ENCODE measurements at places on chromosomes 4 and X.

GRCh38 chr4:53653484-53654053, 62.3 kb upstream of the LNX1 start:
- no peak for DNase-seq

DNA sequence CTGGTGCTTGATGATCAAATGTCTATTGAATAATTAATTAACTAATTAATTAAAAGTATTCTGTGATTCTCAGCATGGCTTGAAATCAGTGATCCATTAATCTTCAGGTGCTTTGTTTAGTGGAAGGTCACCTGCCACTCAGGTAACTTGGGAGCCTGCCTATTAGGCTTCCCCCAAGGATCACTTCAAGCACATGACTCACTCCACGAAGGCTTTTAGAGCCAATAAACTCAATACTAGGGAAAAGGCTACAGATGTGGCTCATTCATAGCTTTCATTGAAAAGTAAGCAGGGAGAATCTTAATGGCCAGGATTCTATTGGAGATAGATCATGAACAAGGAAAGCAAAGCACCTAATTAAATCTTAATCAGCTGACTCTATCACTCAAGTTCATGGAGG, 21.3 kb downstream of the AREG start:
- DNase-seq, result no peak

DNA sequence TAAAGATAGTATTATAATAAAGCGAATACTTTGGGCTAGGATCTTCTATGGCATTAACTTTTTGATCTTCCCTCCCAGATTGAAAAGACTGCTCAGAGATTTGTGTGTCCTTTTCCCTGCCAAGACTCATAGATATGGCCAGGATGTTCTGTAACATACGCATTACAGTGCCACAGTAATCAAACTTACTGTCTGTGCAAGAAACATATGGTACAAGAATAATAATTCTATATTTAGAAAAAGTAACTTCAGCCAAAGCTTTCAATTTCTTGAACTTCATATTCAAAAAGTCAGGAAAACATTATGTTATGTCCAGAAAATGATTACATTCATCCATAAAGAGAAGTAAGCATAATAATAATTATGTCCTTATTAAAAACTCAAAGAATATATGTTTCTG, 100.9 kb upstream of the GUCY1A1 start:
- DNase-seq, result no peak

DNA sequence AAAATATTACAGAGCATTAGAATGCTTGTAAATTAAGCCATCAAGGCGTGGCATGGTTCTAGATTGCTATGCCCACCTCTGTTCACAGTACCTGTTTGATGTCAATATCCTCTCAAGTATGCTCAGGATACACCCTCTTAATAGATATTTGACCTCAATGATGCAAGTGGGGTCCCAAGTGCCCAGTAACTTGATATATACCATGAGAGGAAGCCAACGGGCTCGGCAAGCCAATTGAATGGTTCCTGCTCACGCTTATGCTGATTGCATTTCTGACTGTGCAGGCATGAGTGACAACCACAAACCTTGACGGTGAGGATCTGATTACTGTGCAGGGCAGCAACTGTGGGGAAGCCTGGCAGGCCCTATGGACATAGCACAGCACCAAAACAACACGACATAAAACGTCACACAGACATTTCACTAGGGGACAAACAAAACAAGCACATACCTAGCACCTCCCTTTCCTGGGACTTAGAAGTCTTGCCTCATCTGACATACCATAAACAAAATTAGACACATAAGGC, 179.1 kb upstream of the ETNPPL start:
- no peak for DNase-seq

DNA sequence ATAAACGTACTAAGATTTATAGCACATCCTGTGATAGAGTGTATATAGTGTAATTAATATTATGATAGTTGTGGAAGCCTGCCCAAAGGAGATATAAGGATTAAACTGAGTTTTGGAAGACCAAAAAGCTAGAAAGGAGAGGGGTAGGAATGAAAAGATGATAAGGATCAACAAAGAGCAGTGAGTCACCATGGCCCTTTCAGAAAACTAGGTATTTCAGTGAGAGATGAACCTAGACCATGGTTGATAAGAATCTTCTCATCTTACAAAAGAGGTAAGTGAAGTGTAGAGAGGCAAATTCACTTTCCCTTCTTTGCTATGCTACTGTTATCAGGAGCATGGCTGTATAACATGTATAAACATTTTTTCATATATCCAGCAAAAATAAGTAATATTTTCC, 133.8 kb upstream of the PLAC1 start:
- DNase-seq, result no peak

DNA sequence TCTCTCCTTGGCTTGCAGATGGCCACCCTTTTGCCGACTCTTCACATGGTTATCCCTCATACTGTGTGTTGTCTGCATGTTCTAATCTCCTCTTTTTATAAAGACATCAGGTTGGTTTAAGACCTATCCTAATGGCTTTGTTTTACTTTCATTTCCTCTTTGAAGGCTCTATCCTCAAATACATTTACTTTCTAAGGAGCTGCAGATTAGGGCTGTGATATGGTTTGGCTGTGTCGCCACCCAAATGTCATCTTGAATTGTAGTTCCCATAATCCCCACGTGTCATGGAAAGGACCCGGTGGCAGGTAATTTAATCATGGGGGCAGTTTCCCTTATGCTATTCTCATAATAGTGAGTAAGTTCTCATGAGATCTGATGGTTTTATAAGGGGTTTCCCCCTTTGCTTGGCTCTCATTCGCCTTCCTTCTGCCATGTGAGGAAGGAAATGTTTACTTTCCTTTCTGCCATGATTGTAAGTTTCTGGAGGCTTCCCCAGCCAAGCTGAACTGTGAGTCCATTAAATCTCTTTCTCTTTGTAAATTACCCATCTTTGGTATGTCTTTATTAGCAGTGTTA, 204.5 kb downstream of the RELL1 start:
- DNase-seq, result no peak

GRCh38 chr4:168923526-168924194, 86.4 kb downstream of the CBR4 start:
- peak; percentile 61 for DNase-seq

DNA sequence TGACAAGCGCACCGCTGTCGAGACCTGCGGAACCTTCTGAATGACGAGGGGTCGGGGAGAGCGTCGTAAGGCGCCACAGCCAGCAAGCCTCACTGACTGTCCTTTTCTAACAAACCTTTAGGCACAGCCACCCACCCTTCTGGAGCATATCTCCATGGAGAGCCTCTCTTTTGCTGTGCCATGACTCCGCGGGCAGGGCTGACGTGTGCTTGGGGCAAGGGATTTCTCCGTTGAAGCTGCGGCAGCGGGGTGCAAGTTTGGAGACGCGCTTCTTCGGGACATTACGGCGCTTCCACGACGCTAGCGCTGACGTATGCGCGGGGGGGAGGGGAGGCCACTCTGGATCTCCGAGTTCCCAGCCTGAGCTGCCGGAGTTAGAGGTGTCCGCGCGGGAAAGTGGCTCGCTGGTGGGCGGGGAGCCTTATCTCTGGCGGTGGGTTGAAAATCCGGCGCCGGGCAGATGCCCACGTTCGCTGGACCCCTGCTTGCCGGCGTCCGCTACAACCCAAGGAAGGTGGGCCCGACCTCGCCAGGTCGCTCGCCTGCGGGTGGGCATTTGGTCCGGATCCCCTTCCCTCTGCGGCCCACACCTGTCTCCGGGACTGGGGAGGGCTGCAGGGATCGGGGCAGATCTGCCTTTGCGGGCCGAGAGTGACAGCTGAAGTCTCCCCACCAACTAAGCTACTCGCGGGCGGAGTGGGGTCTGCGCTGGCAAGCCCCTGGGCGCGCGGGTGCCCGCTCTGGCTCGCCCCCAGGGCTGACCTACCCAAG, 543 bp upstream of the SLC10A7 start:
- peak; percentile 66 for DNase-seq

DNA sequence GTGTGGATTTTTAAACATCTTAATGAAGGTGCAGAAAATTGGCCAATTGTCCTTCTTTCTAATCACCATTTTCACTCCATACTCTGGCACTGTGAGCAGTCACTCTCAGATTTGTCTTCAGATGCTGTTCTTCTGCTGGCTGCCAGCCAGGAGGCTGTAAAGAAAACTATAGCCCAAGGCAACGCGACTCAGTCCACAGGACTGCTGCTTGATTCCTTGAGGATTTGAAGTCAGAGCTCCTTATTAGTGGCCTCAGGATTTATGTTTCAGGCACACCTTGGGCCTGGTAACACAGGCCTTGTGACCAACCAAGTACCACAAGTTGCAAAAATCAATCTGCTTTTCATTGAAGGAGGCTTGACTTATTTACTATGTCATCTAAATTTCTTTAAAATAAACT, 342.6 kb downstream of the GPM6A start:
- DNase-seq, result no peak

DNA sequence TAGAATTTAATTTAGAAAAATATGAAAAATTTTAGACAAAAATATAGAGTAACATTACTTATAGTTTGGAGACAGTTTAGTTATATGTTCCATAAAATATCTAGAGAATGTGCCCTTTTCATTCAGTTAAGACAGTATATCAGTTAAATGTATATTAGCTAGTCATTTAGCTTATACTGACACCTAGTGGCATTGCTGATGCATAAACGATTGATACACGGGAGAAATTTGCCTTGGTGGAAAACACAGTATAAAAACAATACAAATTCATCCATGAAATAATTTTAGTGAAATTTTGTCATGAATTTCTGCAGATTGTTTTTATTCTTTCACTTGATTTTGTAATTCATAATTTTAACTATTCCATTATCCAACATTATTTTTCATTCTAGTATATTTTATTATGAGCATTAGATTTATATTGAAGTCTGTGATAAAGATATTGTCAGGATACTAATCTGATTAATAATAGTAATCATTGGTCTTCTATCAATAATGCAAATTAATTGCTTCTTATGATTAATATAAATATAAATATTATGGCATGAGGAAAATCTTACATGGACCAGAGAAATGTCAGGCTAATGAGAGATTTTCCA, 219.0 kb downstream of the TLL1 start:
- DNase-seq, result peak; percentile 38

DNA sequence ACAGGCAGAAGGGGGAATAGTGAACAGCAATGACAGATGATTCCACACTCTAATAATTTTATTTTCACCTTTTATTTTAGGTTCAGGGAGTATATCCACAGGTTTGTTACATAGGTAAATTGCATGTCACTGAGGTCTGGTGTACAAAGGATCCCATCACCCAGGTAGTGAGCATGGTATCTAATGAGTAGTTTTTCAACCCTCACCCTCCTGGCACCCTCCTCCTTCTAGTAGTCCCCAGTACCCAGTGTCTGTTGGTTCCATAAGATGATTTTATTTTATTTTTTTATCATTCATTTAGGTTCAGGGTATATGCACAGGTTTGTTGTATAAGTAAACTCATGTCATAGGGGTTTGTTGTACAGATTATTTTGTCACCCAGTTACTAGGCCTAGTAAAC, 58.6 kb upstream of the UGT8 start:
- no peak for DNase-seq

DNA sequence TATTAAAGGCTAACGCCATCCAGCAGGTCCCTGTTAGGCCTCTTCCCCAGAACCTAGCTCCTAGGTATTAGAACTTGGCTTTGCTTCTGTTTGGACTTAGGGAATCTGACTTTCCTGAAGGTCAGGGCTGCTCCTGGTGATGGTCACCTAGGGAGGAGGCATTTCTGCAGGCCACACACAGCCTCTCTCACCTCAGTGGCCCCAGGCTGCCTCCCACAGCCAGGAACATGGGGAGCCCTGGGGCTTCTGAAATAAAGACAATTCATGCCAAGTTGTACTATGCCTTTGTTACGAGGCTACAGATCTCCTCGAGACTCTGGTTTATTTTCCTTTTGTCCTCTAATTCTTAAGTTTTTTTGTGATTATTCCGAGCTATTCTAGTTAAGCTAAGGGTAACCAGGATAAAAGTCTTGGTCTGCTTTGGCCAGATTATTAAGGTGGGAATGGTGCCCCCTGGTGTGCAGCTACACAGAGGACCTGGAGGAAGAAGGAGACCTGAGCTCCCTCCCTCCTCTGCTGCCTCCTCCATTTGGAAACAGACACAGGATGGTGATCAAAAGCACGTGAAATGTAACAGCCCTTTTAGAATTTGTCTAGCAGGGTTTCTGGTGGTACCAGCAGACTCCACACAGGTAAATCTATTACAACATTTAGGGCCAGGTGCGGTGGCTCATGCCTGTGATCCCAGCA, 131.0 kb downstream of the DCLK2 start:
- DNase-seq, result peak; percentile 5

GRCh38 chr4:3640587-3640962, 108.4 kb upstream of the LRPAP1 start:
- DNase-seq, result no peak

- peak; percentile 60 for DNase-seq
Observed at GRCh38 chr4:140637836-140638235, 69.1 kb upstream of the UCP1 start.

DNA sequence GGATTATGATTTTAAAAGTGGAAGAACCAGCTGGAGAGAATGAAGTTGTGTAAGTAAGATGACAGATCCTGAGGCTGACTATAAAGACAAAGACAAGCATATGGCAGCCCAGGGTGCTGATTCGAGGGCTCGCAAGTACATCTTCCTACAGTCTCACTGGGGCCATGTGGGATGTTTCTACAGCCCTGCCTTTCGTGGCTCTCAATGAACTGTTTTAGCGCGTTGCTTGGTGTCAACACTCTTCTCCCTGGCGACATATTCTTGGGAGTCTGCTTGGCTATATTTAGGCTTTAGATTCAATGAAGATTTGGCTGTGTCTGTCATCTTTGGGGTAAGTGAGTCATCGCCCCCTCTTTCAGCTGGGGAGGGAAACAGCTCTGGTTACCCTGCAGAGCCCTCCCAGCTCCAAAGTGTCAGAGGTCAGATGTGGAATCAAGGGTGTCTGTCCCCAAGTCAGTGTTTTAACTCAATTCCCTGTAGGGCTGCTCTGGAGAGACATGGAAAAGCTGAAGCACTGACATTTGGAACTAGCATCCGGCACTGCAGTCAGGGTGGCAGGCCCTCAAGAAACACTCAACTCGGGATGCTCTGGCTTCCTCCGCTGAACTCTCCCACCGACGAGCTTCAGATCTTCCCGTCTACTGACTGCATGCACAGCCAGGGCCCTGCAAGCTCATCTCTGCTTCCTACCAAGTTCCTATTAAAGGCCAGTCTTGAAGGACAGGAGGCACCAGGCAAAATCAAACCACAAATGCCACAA, 65.7 kb downstream of the GATB start:
- DNase-seq, result no peak

DNA sequence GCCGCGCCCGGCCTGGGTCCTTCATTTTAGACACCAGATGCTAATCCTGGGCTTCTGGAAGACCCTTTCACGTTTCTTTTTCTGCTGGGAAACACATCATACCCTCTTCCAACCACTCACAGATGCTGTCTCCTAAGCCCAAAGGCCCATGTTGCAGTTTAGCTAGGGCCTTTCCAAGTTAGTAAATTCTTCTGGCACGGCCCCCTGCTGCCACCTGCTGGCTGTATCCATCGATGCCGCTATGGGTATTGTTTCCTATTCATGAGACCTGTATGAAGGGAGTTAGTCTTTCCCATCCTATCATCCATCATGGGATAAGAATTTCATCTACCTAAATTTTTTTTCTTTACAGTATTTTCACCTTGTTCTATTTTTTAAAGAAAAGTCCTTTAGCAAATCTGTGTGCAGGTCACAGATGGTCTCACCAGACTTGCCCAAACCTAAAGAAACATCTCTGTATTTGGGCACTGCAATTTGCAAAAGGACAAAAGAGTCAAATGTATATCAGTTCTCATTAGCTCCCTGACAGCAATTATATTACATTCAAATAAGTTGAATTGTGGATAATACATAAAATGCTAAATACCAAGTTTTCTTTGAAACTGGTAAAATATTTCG, 37.8 kb upstream of the SLC9A7 start:
- DNase-seq, result peak; percentile 58
